ENCODE measurements at places on chromosomes 2 and 18. TPM values are rescaled to one million over a fixed set of nuclear protein-coding genes. Genes with fewer than 3 reads are reported as not detected.

Gene KRCC1
- 23.2 TPM for total RNA-seq

Gene RNF138
- total RNA-seq = 28.1 TPM

Gene KCNF1
- total RNA-seq = 0.04 TPM

Gene LBX2
- total RNA-seq = 0.61 TPM

Gene EPAS1
- total RNA-seq = 47.3 TPM

Gene SULT1C4
- total RNA-seq = not detected

All from foreskin keratinocyte (primary cell).